Smooth muscle cell of the brain vasculature (primary cell): ENCODE measurements at places on chromosomes 7 and 10.

GRCh38 chr10:78212060-78212785 lies 178.6 kb downstream of the RPS24 start:
- no peak for DNase-seq

GRCh38 chr7:131600085-131600881 lies 43.9 kb upstream of the PODXL start:
- no peak for DNase-seq

DNA sequence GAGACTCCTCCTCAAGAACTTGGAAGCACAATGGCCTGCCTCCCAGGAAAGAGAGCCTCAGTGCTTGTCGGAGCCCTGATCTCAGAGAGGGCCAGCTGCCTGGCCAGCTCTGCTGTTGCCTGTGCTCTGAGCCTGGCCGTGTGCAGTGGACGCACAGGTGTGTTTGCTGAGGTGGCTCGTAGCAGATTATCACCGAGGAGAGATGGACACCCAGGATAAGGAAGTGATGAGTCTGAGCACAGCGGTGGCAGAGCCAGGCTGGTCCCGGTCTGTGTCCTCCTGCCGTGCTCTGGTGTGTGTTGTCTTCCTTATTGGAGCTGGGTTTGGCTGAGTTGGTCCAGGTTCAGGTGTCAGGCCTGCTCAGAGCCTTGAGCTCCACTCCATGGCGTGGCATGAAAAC lies 208.5 kb downstream of the EBF3 start:
- no peak for DNase-seq

- DNase-seq: no peak
These were observed 23.7 kb downstream of the CRPPA start for GRCh38 chr7:16397501-16398145.

GRCh38 chr7:5713124-5713912 lies 68.1 kb downstream of the RNF216 start:
- DNase-seq: no peak

- no peak for DNase-seq
These were observed 23.1 kb upstream of the C10orf71 start for GRCh38 chr10:49275896-49276295.

- DNase-seq: no peak
These were observed 22.9 kb downstream of the PDGFA start for GRCh38 chr7:496528-497295.

DNA sequence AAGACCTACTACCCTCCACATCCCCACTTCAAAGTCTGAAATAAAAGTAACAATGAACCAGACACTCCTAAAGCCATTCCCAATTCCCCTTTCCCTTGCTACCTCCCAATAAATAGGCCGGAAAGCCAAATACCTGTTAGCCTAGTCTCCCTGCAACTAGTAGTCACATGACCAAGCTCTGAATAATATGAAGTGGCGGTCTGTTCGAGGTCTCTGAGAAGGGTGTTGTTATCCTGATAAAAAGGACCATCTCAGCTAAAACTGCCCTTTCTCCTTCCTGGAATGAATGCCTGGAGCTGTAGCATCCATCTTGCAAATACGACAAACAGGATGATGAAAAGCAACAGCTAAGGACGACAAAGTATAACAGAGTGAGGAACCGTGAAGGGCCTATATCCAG lies 6.0 kb downstream of the KIF5B start:
- DNase-seq: no peak

DNA sequence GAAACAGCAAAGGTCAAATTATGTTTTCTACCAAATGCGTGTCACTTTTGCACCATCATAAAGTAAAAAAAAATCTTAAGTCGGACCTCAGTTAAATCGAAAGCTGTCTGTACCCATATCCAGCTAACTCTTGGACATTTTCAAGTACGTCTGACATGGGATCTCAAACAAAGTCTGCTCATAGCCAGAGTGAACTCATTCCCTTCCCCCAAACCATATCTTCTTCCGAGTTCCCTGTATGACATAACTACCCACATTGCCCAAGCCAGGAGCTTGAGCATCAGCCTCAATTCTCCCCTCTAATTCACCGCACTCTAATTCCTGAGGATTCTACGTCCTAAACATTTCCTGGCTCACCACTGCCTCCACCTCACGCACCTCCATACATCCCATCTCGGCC lies 44.8 kb upstream of the TARP start:
- no peak for DNase-seq

- no peak for DNase-seq
These were observed 31.8 kb downstream of the PCLO start for GRCh38 chr7:83130623-83131545.

DNA sequence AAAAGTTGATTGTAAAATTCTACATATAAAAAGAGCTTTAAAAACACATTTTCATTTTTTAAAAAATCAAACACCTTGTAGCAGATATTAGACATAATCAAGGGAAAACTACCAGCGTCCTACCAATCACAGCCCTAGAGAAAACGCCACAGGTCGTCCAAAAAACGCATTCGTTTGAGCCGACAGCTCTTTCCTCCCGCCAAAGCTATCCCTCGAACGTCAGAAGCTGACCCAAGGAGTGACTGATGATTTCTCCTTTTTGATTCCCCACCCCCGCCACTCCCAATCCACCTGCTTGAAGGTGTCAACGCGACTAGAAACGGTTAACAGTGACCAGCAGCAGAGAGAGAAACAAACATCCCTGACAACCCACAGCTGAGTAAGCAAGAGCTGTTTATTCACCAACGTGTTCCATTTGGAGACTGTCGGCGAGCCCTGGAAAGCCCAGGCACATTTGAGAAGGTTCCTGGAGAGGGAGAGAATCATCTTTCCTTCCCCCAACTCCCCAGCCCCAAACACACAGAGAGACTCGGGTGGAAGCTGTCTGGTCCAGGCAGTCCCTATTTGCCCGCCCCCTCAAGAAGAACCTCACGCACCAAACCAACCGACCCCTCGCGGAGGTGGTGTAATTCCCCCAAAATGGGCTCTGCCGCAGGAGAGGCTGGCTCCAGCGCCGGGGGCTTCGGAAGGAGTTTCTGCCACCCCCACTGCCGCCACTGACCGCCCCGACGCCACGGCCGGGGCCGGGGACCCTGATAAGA lies 622 bp downstream of the CPEB3 start:
- no peak for DNase-seq

GRCh38 chr7:80027611-80028173 lies 106.9 kb upstream of the GNAI1 start:
- no peak for DNase-seq

DNA sequence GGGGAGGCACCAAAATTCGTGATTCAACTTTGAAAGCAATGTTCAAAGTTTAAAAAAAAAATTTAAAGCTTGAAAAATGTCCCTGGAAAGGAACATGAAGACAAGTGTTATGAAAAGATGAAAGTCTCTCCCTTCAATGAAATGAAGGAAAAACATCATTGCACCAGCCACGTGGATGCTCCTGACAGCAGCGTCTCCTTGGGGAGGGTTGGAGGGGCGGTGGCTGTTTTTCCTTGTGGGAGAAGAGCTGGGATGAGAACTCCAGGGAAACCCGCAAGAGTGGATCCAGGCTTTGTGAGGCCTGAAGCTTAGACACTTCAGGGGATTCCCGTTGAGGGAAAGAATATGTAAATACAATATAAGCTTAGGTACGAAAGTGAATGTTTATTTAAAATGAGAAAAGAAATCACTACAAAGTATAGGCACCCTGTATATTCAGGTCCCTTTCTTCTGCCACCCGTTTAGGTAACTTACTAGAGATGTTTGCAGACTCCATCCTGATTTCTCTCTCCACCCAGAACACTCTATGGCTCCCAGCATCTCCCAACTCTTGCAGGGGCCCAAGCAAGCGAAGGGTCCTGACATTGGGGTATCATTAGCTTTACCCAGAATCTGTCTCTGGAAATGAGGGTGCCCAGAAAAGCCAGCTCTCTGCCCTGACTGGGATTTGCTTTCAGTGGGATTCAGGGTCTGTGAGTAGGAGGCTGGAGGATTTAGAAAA lies 63.1 kb upstream of the BAIAP2L1 start:
- no peak for DNase-seq
